ENCODE measurements at places on chromosomes 3 and 15. TPM values are rescaled to one million over a fixed set of nuclear protein-coding genes. Genes with fewer than 3 reads are reported as not detected.
A peak's percentile ranks its signal among the peaks of the same experiment; 100 is the strongest.

- DNase-seq: no peak
These were observed 36.9 kb upstream of the CMSS1 start for GRCh38 chr3:99780749-99781148.

DNA sequence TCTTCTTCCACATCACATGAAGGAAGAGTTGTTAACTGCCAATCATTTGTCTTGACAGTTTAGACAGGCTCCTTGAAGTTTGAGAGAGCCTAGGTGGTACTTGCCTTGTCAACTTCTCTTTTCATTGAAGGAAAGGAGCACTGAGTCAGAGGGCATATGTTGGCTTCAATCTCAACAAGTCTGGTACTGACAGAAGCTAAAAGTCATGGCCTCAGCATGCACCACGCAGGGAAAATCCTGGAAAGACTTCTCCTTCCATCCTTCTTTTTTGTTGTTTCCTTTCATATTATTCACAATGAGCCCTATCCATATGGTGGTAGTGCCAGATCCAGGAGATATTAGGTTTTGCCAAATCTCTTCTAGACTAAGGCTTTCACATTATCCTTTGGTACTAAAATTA is 1272.5 kb downstream of the ROBO1 start:
- no peak for DNase-seq

Gene GOLIM4
- 17.4 TPM for total RNA-seq

DNA sequence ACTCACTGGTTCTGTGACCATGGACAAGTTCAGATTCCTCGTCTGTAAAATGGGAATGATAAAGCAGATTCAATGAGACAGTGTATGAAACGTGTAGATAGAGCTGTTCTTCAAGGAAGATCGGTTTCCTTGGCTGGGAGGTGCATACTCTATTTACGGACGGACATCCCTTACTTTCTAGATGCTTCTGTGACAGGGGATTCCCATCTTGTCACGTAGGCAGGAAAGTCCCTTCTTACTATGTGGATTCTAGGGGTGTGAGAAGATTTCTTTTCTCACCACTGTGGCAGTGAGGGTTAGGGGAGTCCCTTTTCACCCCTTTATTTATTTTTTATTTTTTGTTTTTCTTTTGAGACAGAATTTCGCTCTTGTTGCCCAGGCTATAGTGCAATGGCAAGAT is 180.9 kb upstream of the TBL1XR1 start:
- DNase-seq: no peak

DNA sequence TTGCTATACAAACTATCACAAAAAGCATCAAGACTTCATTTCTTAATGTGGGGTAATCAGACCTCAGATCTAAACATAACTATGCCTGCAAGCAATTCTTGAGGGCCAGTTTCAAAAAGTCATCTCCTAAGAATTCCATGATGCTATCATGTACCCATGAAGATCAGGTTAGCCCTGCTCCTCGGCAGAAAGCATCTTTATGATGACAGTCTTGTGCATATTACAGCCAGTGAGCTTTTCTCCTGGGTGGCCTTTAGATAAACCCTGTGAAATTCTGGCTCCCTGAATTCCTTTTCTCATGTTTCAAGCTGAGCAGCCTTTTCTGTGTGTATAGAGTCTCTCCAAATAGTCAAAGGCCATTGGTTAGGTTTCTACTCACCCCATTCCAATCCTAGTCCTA is 201.9 kb upstream of the MCTP2 start:
- DNase-seq: peak; percentile 63

GRCh38 chr3:40723083-40723660 is 198.4 kb downstream of the ZNF621 start:
- DNase-seq: no peak

DNA sequence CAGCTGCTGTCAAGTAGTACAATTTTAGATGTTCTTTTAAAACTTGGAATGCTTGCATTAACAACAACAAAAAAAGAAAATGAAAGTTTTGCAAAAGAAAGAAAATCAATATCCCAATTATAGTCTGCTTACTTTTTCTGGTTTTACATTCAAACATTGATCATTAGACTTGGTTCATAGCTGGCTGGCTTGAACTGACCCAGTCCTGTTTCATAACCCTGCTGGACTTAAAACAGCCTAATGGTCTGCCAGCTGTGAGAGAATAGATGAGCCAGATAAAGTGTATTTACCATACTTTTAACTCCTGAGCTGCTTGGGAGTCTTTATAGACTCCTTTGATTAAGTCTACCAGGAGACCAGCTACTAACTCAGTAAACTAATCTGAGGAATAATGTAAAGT is 59.2 kb downstream of the PIAS1 start:
- no peak for DNase-seq

- DNase-seq: no peak
These were observed 490.0 kb downstream of the NAALADL2 start for GRCh38 chr3:175349168-175349567.

DNA sequence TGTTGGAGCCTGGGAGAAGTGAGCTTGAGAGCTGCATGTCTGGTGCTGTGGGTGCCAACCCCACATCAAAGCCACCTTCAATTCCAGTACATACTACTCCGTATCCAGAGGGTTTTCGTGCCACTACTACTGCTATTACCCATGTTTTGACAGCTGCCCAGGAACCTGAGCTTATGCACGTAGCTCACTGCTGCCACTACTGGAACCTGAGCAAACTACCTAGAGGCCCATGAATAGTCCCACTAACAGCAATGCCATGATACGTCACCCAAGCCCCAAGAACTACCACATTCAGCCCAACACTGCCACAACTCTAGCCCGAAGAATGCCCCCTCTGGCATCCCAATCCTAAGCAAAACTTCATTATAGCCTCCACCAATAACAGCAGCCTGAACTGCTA is 215.2 kb upstream of the BCHE start:
- DNase-seq: no peak

- DNase-seq: peak; percentile 19
These were observed 820 bp upstream of the HMCES start for GRCh38 chr3:129277829-129278271.

DNA sequence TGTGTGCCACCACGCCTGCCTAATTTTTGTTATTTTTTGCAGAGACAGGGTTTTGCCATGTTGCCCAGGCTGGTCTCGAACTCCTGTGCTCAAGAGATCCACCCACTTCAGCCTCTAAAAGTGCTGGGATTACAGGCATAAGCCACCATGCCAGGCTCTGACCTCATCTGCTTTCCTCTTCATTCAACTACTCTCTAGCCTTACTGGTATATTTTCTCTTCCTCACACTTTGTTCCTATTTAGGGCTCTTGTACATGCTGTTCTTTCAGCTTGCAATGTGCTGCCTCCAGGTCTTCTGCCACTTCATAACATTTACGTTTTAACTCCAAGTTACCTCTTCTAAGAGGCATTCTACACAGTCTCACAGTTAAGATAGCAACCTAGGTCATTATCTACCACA is 34.9 kb downstream of the PIK3CB start:
- no peak for DNase-seq

Gene DUOXA2
- total RNA-seq: 1.6 TPM

- DNase-seq: no peak
These were observed 24.5 kb downstream of the DRD3 start for GRCh38 chr3:114154321-114154821.

Gene ALDH1L1
- total RNA-seq: 0.07 TPM

- DNase-seq: no peak
These were observed 70.0 kb upstream of the CCDC54 start for GRCh38 chr3:107307205-107307604.

- no peak for DNase-seq
These were observed 20.5 kb upstream of the IQSEC1 start for GRCh38 chr3:13093687-13094086.

DNA sequence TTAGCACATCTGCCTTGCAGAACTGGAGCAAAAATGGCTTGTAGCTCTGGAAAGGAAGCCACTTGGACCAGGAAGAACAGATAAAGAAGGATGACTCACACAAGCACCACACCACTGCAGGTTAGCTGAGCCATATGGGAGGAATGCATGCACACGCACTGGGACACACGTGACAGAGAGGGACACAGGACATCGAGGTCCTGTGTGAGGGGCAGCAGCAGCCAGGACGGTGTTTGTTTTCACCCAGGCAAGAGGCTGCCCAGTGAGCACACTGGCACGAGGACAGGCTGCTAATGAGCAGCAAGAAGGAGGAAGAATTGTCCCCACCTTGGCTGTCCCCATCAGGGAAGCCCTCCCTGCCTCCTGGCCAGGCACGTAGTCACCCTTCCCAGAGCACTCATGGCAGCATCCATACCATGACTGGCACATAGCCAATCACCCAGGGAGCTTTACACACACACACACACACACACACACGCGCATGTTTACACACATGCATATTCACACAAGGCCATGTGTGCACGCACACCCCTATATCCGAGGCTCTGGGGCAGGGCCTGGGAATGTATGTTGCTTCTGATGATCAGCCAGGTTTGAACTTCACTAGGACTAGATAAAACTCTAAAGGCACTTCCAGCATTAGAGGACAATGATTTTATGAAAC is 24.0 kb upstream of the SPTBN5 start:
- DNase-seq: no peak

Gene SUSD5
- not detected for total RNA-seq

DNA sequence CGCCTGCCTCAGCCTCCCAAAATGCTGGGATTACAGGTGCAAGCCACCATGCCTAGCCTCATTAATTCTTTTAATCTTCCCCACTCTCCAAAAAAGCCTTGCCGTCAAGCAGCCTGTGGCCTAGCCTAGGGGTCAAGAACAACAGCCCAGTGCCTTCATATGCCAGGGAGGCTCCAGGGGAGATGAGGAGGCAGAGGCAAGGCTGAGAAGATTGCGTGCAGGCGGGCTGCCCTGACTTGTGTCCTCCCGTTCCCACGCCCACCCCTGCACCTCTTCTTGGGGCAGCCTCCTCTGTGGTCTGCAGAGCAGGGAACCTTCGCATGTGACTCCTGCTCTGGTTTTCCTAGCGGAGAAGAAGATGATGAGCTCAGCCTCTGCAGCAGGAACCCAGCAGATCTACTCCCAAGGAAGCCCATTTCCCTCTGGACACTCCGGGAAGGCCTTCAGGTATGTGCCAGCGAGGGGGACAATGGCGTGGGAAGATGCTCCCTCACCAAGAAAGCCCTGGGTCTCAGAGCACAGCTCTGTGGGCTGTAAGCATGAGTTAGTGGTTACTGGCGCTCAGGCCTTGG is 118.5 kb upstream of the ABHD17C start:
- DNase-seq: no peak

GRCh38 chr15:47708161-47708980 is 8.9 kb upstream of the SEMA6D start:
- no peak for DNase-seq

Gene EIF4A2
- total RNA-seq: 346 TPM

DNA sequence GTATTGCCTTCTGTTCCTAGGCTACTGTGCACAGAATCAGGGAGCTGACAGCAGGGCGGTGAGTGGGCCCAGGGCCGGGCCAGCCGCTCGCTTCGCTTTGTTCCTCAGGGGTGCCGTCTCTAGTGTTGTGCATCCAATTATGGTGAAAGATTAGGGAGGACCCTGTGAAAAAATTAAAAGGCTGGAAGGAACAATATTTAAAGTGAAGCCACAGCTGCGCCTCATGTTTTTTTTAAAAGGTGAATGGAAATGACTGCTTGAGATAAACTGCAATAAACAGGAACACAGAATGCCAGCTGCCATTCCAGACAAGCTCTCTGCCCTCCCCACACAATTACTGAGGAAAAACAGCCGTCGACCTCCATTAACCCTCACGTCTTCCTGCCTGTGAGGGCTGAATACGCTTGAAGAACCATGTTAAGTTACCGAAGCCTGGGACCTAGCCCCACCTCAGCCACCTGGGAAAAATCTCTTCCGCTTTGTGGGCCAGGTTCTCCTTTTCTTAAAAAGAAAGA is 132.0 kb upstream of the IL12A start:
- DNase-seq: no peak

Gene C2CD4A
- 0.11 TPM for total RNA-seq

GRCh38 chr15:74317820-74318375 is 49.5 kb downstream of the CYP11A1 start:
- no peak for DNase-seq

DNA sequence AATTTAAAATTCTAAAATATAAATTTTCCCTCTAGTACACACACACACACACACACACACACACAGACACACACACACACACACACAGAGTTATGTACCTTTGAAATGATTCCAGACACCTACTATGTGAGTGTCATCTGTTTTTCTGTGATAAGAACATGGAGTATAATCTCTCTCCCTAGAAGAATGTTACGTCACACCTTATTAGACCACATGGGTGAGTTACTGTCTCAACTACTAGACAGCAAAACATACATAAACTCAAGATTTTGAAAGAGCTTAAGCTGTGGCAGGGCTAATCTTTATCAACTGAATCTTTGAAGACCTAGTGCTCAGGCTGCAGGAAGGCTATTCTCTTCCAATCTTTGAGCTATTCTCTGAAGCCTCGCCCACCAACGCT is 385.9 kb upstream of the BCHE start:
- DNase-seq: peak; percentile 22

DNA sequence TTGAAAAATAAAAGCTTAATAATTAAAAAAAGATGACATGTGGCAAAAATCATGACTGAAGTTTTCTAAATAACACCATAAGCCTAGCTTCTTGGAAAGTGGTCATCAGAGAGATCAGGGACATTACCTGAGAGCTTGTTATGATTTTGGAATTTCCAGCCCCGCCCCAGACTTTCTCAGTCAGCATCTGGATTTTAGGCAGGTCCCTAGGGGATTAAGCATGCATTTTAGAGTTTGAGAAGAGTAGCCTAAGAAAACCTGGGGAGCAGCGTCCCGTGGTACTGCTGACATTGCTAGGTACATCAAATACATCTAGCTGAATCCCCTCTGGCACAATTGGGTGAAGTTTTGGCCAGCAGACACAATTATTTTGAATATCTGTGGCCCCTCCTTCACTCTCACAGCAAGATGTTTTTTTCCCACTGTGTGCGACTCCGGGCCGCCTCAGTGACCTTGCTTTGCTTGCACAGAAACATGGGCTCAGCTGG is 58.7 kb upstream of the MEF2A start:
- DNase-seq: no peak

Gene SLC9C1
- total RNA-seq: 0.23 TPM

- no peak for DNase-seq
These were observed 17.7 kb upstream of the PRR23E start for GRCh38 chr3:127175272-127175671.

DNA sequence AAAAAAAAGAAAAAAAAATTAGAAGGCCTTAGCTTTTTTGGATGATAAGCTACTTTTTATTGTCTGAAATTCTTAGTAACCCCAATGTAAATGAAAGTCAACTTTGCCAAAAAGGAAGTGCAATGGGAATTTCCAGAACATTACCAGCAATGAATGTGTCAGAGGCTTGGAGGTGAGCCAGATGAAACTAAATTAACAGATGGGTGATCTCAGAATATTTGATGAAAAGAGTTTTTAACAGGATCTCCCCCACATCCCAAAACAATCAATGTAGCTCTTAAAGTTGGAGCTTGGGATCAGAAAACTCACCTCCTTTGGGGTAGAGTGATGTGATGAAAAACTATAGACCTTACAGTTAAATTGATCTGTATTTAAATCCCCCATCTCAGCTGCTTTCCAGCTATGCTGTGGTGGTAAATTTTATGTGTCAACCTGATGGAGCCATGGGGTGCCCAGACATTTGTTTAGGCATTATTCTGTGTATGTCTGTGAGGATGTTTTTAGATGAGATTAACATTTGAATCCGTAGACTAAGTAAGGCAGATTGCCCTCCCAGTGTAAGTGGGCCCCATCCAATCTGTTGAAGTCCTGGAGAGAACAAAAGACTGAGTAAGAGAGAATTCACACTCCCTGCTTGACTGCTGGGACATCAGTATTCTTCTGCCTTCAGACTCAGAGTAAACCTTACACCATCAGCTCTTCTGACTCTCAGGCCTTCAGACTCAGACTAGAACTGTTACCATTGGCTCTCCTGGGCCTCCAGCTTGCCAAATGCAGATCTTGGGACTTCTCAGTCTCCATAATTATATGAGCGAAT is 84.3 kb upstream of the TNFSF10 start:
- no peak for DNase-seq

Gene ITIH1
- not detected for total RNA-seq

Measured in Caco-2 (cell line).